CD8-positive, alpha-beta memory T cell (primary cell): ENCODE measurements at places on chromosomes 6 and 20. TPM values are rescaled to one million over a fixed set of nuclear protein-coding genes. Genes with fewer than 3 reads are reported as not detected.
A peak's percentile ranks its signal among the peaks of the same experiment; 100 is the strongest.

The FNDC11 gene
- 0.26 TPM for total RNA-seq

The ENPP5 gene
- total RNA-seq = 0.42 TPM

The NOL4L gene
- 15.8 TPM for total RNA-seq

The ADGRF5 gene
- total RNA-seq = not detected

The KCNS1 gene
- total RNA-seq = 0.16 TPM

The ANGPT4 gene
- total RNA-seq = not detected

GRCh38 chr6:26520237-26520849, 17.8 kb upstream of the HMGN4 start:
- H3K4me3 ChIP-seq = peak overlapping the region; percentile 56
- no peak for DNase-seq
- no peaks in the 10 kb centered on the region for H3K27me3 ChIP-seq
- peak overlapping the region; percentile 67 for H3K27ac ChIP-seq

DNA sequence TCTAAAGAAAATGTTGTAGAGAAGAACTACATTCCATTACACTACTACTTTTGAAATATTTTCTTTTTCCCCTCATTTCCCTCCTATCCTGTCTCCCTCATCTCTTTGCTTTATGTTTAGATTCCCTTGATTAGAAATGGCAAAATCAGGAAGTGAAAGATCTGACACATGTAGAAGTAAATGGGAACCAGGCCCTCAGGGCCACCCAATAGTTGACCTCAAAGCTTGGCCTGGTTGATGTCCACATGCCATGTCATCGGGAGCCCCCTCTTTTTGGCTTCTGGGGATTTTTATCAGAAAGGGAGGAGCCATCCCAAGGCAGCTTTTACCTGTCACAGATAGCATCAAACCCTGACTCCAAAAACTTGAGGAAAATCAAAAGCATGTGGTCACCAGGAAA, 168.3 kb upstream of the ECI2 start:
- no peaks in the 10 kb centered on the region for H3K4me1 ChIP-seq
- H3K36me3 ChIP-seq = no peaks in the 10 kb centered on the region
- H3K27me3 ChIP-seq = no peaks in the 10 kb centered on the region
- no peak for DNase-seq
- no peak overlapping the region for H3K27ac ChIP-seq

DNA sequence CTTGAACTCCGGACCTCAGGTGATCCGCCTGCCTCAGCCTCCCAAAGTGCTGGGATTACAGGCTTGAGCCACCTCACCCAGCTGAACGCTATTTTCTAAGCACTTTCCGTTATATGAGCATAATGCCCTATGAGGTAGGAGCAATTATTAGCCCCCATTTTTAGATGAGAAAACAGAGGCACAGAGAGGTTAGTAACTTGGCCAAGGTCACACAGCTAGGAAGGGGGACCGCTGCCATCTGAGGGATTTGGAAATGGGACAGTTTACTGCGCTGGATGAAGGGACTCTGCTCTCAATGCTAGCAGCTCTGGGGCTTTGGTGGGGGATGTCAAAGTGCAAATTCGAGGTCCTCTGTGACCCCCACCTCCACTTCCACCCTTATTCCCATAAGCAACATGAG, 62.5 kb downstream of the BCAS4 start:
- no peaks in the 10 kb centered on the region for H3K4me1 ChIP-seq
- no peaks in the 10 kb centered on the region for H3K27me3 ChIP-seq
- no peaks in the 10 kb centered on the region for H3K36me3 ChIP-seq
- no peak for DNase-seq
- no peak overlapping the region for H3K4me3 ChIP-seq

DNA sequence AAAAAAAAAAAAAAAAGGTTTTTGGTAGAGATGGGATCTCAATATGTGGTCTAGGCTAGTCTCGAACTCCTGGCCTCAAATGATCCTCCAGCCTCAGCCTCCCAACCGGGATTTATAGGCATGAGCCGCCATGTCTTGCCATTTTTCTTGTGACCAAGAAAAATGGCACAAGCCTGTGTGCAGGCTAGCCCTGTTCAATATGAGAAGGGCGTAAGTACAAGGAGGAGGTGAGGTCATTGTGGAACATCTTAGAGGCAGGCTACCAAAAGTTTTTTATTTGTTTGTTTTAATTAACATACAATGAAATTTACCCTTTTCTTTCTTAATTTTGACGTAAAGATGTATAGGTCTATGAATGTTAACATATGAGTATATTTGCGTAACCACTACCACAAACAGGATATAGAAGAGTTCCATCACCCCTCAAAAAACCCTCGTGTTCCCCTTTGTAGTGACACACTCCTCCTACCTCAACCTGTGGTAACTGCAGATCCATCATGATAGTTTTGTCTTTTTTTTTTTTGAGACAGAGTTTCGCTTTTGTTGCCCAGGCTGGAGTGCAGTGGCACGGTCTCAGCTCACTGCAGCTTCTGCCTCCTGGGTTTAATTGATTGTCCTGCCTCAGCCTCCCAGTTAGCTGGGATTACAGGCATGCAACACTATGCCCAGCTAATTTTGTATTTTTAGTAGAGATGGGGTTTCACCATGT, 28.3 kb upstream of the KIF3B start:
- no peak overlapping the region for H3K4me3 ChIP-seq
- peaks cover 13% of the 10 kb centered on the region for H3K4me1 ChIP-seq
- H3K27ac ChIP-seq = no peak overlapping the region
- H3K27me3 ChIP-seq = no peaks in the 10 kb centered on the region

GRCh38 chr20:42173440-42173839, 555.3 kb upstream of the CHD6 start:
- H3K27me3 ChIP-seq = no peaks in the 10 kb centered on the region
- DNase-seq = no peak
- no peaks in the 10 kb centered on the region for H3K36me3 ChIP-seq
- H3K4me3 ChIP-seq = no peak overlapping the region
- no peak overlapping the region for H3K27ac ChIP-seq

DNA sequence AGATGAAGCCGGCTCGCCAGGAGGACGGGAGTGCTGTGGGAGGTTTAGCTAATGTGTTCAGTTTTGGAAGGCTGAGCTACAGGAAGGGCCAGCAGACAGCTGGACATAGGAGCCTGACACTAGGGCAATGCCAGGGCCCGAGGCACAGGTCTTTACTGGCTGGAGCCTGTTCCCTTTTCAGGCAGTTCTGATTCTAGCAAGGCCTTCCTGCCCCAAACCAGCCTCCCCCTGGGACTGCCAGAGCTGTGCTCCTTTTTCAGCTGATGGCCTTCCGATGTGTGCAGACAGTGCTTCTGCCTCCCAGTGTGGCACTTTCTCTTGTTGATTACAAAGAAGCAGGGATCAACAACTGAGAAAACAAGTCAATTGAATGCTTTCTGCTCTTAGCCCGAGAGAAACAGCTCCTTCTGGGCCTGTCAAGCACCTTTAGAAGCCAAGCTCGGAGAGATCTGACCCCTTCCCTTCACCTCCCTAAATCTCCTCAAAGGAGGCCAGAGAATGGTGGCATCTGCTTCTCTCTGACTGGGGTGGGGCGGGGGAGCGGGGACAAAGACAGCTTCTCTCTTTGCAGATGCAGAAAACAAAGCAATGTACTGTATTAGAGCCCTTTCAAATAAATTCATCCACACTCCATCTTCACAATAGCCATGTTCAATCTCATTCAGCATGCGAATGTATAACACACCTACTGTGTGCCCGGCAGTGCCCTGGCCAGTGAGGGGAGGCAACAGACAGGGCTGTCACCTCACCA, 63.2 kb downstream of the RAB44 start:
- no peak overlapping the region for H3K4me3 ChIP-seq
- H3K36me3 ChIP-seq = no peaks in the 10 kb centered on the region
- no peak overlapping the region for H3K27ac ChIP-seq
- peaks cover 25% of the 10 kb centered on the region for H3K4me1 ChIP-seq

- H3K4me3 ChIP-seq = no peak overlapping the region
- H3K27me3 ChIP-seq = no peaks in the 10 kb centered on the region
- DNase-seq = no peak
- no peak overlapping the region for H3K27ac ChIP-seq
- H3K36me3 ChIP-seq = no peaks in the 10 kb centered on the region
Observed at GRCh38 chr6:168819546-168819945, 378.6 kb downstream of the SMOC2 start.

DNA sequence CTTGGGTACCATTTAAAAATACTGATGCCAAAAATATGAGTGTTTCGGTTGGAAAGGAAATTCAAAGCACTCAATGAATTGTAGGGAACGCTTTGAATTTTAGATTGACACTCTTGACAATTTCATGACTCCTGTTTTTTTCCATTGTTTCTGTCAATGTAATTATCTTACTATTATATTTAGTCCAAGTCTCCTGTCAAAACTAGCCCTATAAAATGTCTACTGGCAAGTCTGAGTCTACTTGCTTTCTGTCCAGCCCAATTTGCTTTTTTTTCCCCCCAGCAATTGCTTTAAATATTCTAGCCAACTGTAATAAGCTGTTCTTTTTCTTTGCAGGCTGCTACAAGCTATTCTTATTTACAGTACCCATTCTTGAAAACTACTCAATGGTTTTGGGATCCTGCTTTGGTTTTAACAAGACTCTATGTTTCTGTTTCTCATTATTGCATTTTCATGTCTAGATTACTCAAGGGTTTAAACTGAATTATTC, 1103.9 kb upstream of the GJE1 start:
- H3K27ac ChIP-seq = no peak overlapping the region
- no peaks in the 10 kb centered on the region for H3K4me1 ChIP-seq
- no peaks in the 10 kb centered on the region for H3K36me3 ChIP-seq
- no peak for DNase-seq
- no peaks in the 10 kb centered on the region for H3K27me3 ChIP-seq

GRCh38 chr6:33312361-33313104, 1.3 kb downstream of the TAPBP start:
- peaks cover 14% of the 10 kb centered on the region for H3K36me3 ChIP-seq
- H3K4me1 ChIP-seq = peaks cover 37% of the 10 kb centered on the region
- peak overlapping the region; percentile 98 for H3K27ac ChIP-seq
- H3K27me3 ChIP-seq = no peaks in the 10 kb centered on the region
- peak; percentile 76 for DNase-seq

DNA sequence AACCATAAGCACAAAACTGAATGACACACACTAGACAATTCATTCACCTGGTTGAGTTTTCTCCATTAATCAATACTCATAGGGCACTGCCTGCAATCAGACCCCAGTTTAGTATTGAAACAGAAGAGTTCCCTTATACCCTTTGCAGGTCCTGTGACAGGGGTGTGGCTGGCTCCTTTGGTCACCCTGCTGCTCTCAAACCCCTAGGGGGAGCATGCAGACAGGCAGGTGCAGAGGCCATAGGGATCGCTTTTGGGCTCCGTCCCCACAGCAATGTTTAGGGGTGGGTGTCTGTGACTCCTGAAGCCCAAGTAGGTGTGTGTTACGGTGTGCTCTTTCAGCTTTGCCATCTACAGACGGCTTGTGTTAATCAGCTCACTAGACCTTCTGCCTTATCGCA, 210.4 kb downstream of the CENPW start:
- no peaks in the 10 kb centered on the region for H3K36me3 ChIP-seq
- no peak overlapping the region for H3K4me3 ChIP-seq
- H3K4me1 ChIP-seq = no peaks in the 10 kb centered on the region
- H3K27ac ChIP-seq = no peak overlapping the region
- no peaks in the 10 kb centered on the region for H3K27me3 ChIP-seq
- DNase-seq = no peak

- H3K27me3 ChIP-seq = no peaks in the 10 kb centered on the region
- H3K4me1 ChIP-seq = no peaks in the 10 kb centered on the region
- DNase-seq = no peak
- no peak overlapping the region for H3K27ac ChIP-seq
- H3K4me3 ChIP-seq = no peak overlapping the region
- H3K36me3 ChIP-seq = peaks cover 61% of the 10 kb centered on the region
Observed at GRCh38 chr6:41088451-41088850, 15.7 kb downstream of the NFYA start.

DNA sequence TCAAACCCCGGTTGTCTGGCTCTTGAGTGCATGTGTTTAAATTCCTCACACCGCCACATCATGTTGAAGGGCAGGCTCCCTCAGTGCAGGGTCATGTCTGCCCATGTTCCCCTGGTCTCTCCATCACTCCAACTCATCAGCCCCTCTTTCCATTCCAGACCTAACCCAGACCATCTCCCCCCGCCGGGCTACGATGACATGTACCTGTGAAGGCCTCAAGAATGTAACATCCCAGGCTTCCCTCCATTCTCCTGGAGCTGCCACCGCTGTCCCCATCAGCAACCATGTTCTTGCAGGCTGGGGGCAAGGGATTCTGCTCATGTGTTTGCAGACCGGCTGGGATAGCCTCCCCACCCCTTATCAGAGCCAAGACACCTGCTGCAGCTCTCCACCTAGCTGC, 19.9 kb downstream of the TMEM74B start:
- H3K4me3 ChIP-seq = no peak overlapping the region
- no peak overlapping the region for H3K27ac ChIP-seq
- H3K36me3 ChIP-seq = peaks cover 56% of the 10 kb centered on the region
- no peaks in the 10 kb centered on the region for H3K27me3 ChIP-seq
- no peak for DNase-seq
